ENCODE measurements at places on chromosomes 3 and 15. TPM values are rescaled to one million over a fixed set of nuclear protein-coding genes. Genes with fewer than 3 reads are reported as not detected.

GRCh38 chr3:40546816-40547215 lies 22.1 kb downstream of the ZNF621 start:
- DNase-seq: no peak

GRCh38 chr3:965826-966225 lies 127.0 kb upstream of the CNTN6 start:
- no peak for DNase-seq

Gene MAP1A
- 0.20 TPM for total RNA-seq

Gene C2CD4B
- total RNA-seq: 45.6 TPM

Gene SHQ1
- total RNA-seq: 9.8 TPM

Gene TNIK
- 9.7 TPM for total RNA-seq

Gene ROPN1
- not detected for total RNA-seq

- DNase-seq: no peak
Measured at GRCh38 chr3:27880969-27881892, 159.1 kb upstream of the EOMES start.

All from lung microvascular endothelial cell (primary cell).